ENCODE measurements at places on chromosomes 1 and 21.

DNA sequence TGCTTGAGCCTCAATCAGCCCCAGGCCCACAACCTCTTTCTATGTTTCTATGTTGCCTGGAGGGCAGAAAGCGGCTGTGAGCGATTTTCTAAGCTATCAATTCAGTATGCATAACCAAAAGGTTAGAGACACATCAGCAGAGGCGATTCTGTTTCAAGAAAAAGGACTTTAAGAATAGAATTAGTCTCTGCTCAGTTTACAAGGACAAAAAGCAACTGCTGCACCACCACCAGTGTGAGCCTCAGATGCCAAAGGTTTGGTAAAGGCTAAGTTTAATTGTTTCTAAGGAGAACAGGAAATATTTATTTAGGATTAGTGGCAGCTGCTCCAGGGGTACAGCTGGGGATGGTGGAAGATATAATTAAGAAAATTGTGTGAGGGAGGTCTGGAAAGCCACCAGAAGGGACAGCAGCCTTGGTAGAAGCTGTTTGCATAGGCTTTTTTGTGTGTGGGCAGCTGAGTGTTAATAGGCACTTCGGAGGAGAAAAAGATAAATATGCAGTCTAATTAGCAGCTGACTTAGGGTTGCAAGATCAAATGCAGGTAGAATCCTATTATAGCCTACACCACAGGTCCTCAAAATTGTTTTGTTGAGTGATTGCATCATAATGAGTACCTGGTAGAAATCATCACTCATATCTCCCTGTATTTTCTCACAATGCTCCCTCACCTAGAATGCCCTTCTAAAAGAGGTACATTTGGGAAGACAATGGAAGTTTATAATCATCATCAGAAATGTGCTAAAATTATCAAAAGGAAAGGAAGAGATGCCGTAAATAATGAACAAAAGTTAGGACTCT, 35.8 kb downstream of the ZC3H11B start:
- no peaks in the 10 kb centered on the region for H3K4me1 ChIP-seq
- no peak for DNase-seq
- no peaks in the 10 kb centered on the region for H3K36me3 ChIP-seq
- no peak overlapping the region for H3K27ac ChIP-seq

DNA sequence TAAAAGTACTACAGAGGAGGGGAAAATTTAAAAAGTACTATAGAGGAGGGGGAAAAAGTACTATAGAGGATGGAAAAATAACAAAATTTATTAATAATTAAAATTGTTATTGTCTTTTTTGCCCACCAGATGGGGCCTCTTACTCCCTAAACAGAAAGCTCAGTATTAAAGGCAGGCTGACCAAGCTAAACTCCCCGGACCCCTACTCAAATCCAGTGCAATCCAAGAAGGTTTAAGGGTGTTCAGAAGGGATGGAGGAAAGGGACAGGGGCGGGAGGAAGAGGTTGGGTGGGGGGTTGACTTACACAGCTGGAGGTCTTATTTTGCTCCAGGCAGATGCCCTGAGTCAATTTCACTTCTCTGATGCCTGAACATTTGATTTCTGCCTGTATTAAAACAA, 13.7 kb downstream of the CD34 start:
- H3K4me1 ChIP-seq: no peaks in the 10 kb centered on the region
- no peak for DNase-seq
- no peak overlapping the region for H3K4me3 ChIP-seq
- no peak overlapping the region for H3K27ac ChIP-seq
- H3K27me3 ChIP-seq: no peaks in the 10 kb centered on the region

DNA sequence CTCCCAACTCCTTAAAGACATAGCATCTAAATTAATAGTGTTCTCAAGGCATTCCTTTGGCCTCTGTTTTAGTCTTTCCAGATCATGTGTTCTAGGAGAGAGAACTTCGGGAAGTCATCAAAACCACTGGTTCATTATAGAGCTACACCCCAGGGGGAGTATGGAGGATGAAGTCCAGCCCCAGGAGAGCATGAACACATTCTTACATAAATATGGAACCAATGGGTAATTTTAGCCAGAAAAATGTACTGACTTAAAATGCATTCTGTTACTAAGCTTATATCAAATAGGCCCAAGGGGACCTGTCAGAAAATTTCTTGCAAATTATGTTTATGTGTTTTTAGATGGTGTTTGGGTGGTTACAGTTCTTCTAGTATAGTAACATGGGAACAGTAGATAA, 165.2 kb downstream of the NTMT2 start:
- no peak for DNase-seq
- no peak overlapping the region for H3K4me3 ChIP-seq
- no peaks in the 10 kb centered on the region for H3K36me3 ChIP-seq
- no peak overlapping the region for H3K27ac ChIP-seq
- H3K4me1 ChIP-seq: no peaks in the 10 kb centered on the region

GRCh38 chr1:33738536-33738935, 125.3 kb upstream of the HMGB4 start:
- no peak overlapping the region for H3K27ac ChIP-seq
- no peaks in the 10 kb centered on the region for H3K4me1 ChIP-seq
- no peaks in the 10 kb centered on the region for H3K27me3 ChIP-seq
- H3K4me3 ChIP-seq: no peak overlapping the region

DNA sequence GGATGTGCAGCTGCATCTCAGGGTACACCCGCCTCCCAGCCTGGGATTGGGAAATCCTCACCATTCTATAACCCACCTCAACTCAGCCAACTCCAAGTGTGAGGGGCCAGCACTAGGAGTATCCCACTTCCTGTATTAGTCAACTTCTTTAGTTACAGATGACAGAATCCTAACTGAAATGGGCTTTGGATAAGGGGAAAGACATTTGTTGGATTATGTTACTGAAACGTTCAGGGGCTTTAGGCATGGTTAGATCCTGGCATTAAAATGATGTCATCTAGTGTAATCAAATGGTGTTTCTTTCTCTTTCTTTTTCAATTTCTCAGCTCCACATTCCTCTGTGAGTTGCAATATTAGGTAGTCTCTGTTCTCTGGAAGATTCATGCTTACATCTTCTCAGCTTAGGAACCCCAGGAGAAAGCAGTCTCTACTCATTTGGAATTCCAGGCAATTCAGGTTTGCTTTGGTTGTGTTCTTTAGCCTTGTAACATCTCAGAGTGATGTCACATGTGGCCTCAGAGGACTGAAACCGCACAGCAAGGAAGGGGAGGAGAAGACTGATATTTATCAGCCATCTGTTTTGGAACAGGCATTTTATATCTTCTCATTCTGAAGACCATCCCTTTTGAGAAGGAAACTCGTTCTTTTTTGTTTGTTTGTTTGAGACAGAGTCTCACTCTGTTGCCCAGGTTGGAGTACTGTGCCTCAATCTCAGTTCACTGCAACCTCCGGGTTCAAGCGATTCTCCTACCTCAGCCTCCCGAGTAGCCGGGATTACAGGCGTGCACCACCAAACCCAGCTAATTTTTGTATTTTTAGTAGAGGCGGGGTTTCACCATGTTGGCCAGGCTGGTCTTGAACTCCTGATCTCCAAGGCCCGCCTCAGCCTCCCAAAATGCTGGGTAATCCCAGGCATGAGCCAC, 18.9 kb upstream of the TMEM54 start:
- no peak overlapping the region for H3K27ac ChIP-seq

DNA sequence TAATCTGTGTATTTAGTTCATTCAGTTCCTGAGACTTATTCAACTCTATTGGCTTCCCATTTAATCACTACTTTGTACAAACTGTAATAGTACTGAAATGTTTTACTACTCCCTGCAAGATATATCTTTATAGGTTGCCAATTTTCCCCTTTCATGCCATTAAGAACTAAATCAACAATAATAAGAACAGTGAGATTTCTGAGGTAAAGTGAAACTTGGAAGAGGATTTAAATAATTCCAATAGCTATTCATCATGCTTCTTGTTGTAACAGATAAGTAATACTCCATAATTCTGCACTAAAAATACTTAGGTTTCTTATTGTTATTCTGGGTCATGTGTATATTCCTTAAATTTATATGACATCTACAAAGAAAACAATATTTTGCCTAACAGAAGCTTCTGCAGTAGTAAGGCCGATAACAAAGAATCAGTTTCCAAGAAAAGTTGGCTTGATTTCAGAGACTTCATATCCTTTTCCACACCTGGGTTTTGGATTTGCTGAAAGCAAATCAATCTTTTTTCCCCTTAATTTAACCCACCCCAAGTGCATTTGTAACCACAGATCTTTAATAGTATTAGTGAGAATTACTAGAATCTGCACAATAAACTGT, 258.3 kb downstream of the FAF1 start:
- no peak for DNase-seq
- no peaks in the 10 kb centered on the region for H3K4me1 ChIP-seq
- no peak overlapping the region for H3K4me3 ChIP-seq
- H3K27me3 ChIP-seq: no peaks in the 10 kb centered on the region

GRCh38 chr1:229452956-229453801, 19.3 kb upstream of the ACTA1 start:
- no peaks in the 10 kb centered on the region for H3K27me3 ChIP-seq
- H3K4me1 ChIP-seq: no peaks in the 10 kb centered on the region
- no peak overlapping the region for H3K4me3 ChIP-seq
- no peak overlapping the region for H3K27ac ChIP-seq
- peaks cover 5% of the 10 kb centered on the region for H3K36me3 ChIP-seq

GRCh38 chr1:87167157-87167789, 161.4 kb upstream of the LMO4 start:
- no peaks in the 10 kb centered on the region for H3K27me3 ChIP-seq
- DNase-seq: no peak
- no peak overlapping the region for H3K27ac ChIP-seq
- H3K36me3 ChIP-seq: no peaks in the 10 kb centered on the region

Measured in tibial nerve (tissue), 4 donors.